Cardiac muscle cell (in vitro differentiated cells and primary cell): ENCODE measurements at places on chromosomes 11 and 22. TPM values are rescaled to one million over a fixed set of nuclear protein-coding genes. Genes with fewer than 3 reads are reported as not detected.

GRCh38 chr11:11363674-11364073 is 10.6 kb upstream of the CSNK2A3 start:
- no peaks in the 10 kb centered on the region for H3K36me3 ChIP-seq
- peaks cover 7% of the 10 kb centered on the region for H3K27me3 ChIP-seq
- H3K4me3 ChIP-seq = no peak overlapping the region
- DNase-seq = no peak

DNA sequence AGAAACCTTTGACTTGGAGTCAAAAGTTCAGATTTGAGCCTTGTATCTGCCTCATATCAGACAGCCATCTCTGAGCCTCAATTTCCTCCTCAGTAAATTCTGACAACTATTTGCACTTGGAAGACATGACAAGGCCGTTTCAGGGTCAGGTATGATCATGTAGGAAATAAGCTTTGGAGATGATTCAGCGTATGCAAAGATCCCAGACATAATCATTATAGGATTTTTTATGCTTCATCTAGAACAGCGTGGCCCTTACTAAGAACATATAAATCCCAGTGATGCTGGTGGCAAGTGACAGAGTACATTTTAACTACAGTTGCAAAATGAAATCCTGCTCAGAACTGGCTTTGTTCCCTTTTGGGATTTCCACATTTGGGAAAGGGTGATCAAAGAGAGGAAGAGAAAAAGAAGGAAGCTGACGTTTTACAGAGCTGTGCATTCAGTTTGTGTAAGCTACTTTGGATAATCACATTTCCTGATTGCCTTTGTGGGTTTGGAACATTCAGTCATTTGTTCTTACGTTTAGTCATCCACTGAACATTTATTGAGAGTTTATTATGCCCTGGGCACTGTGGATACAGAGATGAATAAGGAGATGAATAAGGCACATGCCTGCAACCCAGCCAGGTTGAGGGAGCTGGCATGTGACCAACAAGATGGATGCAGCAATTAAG is 81.9 kb upstream of the HEPHL1 start:
- peak; percentile 11 for DNase-seq
- H3K4me3 ChIP-seq = no peak overlapping the region
- no peaks in the 10 kb centered on the region for H3K4me1 ChIP-seq
- H3K27ac ChIP-seq = no peak overlapping the region
- H3K36me3 ChIP-seq = no peaks in the 10 kb centered on the region
- H3K27me3 ChIP-seq = no peaks in the 10 kb centered on the region

- H3K27ac ChIP-seq = no peak overlapping the region
- no peaks in the 10 kb centered on the region for H3K27me3 ChIP-seq
- DNase-seq = no peak
Observed at GRCh38 chr11:121649798-121650197, 197.0 kb upstream of the SORL1-AS1 start.

DNA sequence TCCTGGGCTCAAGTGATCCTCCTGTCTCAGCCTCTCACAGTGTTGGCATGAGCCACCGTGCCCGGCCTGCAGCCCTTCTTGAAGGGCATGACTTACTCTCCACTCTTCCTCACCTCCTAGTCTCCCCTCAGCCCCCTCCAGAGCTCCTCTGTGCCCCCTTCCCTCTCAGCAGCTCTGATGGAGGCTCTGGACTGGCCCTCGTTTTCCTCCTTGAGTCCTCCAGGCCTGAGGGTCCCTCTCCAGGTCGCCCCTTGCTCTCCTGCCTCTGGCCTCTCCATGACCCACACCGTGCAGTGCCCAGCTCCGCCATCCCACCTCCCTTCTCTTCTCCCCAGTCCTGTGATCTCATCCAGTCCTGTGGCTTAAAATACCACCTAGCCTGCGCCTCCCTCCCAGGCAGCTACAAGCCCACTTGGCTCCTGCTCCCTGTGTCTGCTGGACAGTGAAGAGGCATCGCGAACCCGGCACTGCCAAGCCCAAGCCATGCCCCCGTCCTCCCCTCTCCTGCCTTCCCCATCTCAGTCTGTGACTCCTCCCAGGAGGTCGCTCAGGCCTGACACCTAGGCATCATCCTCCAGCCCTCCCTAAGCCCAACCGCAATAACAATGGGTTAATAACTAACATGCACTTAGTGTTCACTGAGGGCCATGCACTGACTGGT is 11.9 kb downstream of the KCNJ4 start:
- no peaks in the 10 kb centered on the region for H3K27me3 ChIP-seq
- no peak overlapping the region for H3K4me3 ChIP-seq
- H3K4me1 ChIP-seq = peaks cover 9% of the 10 kb centered on the region
- peak overlapping the region; percentile 73 for H3K27ac ChIP-seq
- DNase-seq = peak; percentile 53

DNA sequence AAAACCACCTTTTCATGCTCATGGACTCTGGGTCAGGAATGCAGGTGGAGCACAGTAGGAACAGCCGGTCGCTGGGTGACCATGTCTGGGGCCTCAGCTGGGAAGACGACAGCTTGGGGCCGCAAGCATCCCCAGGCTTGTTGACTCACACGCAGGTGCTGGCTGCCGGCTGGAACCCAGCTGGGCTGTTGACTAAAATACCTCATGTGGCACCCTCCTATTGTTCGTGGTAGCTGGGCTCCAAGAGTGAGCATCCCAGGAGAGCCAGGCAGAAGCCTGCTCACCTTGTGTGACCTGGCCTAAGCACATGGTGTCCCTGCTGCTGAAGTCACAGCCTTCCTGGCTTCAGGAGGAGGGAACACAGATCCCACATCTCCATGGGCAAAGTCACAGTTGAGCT is 9.4 kb downstream of the DPP3 start:
- no peak overlapping the region for H3K27ac ChIP-seq
- H3K4me3 ChIP-seq = no peak overlapping the region
- H3K27me3 ChIP-seq = no peaks in the 10 kb centered on the region
- no peaks in the 10 kb centered on the region for H3K36me3 ChIP-seq
- H3K4me1 ChIP-seq = no peaks in the 10 kb centered on the region
- DNase-seq = no peak

GRCh38 chr11:107695446-107695845 is 16.4 kb downstream of the SLN start:
- H3K4me3 ChIP-seq = no peak overlapping the region
- no peak for DNase-seq
- no peak overlapping the region for H3K27ac ChIP-seq
- no peaks in the 10 kb centered on the region for H3K4me1 ChIP-seq
- H3K27me3 ChIP-seq = no peaks in the 10 kb centered on the region
- no peaks in the 10 kb centered on the region for H3K36me3 ChIP-seq

DNA sequence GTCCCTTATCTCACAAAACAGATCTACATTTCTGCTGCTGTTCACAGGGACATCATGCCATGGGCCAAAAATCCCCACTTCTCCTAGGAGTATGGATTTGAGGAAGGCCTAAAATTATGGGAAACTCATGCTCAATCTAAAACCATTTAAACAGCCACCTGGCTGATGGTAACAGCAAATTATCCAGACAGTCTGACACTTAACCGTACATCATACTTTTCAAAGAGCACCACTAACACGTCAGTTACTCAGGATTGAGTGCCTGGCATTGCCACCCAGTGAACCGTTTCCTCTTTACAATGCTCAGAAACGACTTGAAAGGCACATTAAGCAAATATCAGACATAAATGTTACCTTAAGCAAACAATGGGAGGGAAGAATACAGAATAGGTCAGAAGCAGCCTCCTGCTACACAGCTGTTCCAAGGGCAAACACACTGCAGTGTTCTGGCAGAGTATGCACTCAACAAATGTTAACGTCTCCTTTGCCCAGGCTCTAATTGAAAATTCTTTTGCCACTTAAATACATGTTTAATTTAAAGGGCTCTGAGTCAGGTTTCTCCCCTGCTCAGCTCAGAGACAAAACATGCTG is 18.8 kb upstream of the SLC36A4 start:
- H3K27me3 ChIP-seq = no peaks in the 10 kb centered on the region
- H3K36me3 ChIP-seq = no peaks in the 10 kb centered on the region
- no peak overlapping the region for H3K4me3 ChIP-seq
- no peaks in the 10 kb centered on the region for H3K4me1 ChIP-seq
- H3K27ac ChIP-seq = no peak overlapping the region
- DNase-seq = no peak

DNA sequence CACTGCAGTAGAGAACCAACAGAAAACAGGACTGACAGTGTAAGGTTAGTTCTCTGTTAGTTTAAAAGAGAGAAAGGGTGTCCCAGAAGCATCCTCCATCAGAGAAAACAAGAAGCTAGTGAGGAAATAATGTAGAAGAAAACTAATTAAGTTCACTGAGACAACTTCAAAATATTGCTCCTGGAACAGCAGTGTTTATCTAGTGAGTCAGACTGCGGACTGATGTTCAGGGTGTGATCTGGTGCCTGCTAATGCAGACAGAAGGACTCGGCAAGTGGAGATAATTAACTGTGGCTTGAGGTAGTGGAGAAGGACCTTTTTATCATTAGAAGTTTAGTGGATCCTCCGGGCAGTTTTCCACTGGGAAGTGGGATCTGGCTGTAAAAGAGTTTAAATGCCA is 55.4 kb downstream of the CDON start:
- no peak overlapping the region for H3K27ac ChIP-seq
- no peaks in the 10 kb centered on the region for H3K27me3 ChIP-seq
- no peaks in the 10 kb centered on the region for H3K4me1 ChIP-seq
- no peak overlapping the region for H3K4me3 ChIP-seq
- no peaks in the 10 kb centered on the region for H3K36me3 ChIP-seq

GRCh38 chr11:126800009-126800408 is 200.6 kb downstream of the KIRREL3 start:
- no peak overlapping the region for H3K4me3 ChIP-seq
- H3K36me3 ChIP-seq = no peaks in the 10 kb centered on the region
- H3K27me3 ChIP-seq = peaks cover 34% of the 10 kb centered on the region
- H3K27ac ChIP-seq = no peak overlapping the region

DNA sequence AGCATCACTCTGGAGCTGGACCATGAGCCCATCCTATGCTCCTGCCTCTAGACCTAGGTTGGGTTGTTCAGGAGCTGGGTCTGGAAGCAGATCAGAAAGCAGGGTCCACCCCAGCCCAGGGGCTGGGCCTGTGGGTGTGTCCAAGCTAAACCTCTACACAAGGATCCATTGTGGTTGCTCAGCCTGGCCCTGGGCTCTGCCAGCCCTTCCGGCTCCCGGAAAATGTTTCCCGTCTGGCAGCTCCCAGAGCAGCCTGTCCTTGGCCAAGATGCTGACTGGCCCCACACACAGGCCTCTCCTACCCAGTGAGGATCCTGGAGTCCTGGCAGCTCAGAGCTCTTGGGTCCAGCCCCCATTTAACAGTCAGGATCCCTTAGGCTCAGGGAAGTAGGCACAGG is 35.3 kb upstream of the FCHSD2 start:
- peak; percentile 60 for DNase-seq
- H3K36me3 ChIP-seq = no peaks in the 10 kb centered on the region
- H3K27ac ChIP-seq = no peak overlapping the region
- peaks cover 7% of the 10 kb centered on the region for H3K27me3 ChIP-seq

DNA sequence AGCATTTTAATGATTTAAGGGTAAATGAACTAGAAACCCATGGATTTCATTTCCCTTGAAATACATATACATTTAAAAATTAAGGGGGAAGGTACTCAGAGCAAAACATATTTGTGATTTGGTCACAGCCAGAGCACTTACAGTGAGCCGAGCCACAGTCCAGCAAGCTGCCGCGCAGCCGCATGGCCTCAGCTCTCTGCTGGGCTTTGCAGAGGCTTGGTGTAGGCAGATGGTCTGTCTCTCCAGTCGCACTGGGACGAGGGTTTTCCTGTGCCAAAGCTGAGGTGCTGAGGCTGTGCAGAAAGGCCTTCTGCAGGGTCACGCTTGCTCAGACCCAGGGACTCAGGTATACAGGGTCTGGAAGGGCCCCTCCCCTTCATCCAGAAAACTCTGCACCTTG is 367.3 kb downstream of the OPCML start:
- H3K4me1 ChIP-seq = no peaks in the 10 kb centered on the region
- no peaks in the 10 kb centered on the region for H3K36me3 ChIP-seq
- no peak overlapping the region for H3K27ac ChIP-seq
- no peak for DNase-seq

DNA sequence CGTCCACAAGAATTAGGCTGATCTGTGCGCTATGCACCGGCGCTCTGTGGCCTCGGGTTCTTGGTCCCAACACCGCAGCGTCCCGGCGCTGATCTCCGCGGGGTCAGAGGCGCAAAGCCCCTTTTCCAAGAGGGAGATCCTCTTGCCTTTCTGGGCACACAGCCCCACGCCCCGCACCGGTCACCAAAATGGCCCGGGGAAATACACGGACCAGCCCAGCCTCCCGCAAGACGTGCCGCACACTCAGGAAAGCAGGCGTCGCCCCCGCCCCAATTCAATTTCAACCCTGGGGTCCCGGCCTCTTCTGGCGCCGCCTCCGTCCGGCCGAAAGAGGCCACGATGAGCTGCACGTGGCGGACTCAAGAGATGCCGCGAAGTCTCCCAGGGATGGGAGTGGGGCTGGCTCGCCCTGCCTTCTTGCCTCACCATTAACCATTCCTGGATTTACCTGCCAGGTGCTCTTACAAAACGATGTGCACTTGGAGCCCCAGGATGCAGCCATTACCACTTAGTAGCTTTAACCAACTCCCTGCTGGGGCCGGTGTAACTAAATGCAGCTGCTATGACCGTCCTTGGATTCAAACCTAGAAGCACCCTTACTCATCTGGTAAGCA is 10.5 kb downstream of the PIWIL3 start:
- H3K36me3 ChIP-seq = no peaks in the 10 kb centered on the region
- H3K27me3 ChIP-seq = no peaks in the 10 kb centered on the region
- H3K4me1 ChIP-seq = no peaks in the 10 kb centered on the region
- DNase-seq = no peak
- no peak overlapping the region for H3K27ac ChIP-seq

DNA sequence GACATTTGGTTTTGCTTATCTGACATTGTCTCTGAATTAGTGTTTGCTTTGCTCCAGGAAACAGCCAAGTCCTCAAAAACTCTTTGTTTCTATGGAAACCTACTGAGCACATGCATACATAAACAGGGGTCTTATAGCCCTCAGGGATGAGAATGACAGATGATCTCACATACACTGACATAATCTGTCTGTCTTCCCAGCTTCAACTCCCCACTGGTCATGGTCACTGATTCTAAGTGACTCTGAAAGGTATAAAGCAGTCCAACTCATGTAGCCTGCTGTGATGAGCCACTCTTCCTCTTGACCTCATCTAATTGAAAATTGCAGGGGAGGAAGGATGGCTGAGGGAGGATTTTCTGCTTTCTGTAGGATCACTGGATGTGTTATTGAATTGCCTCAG is 12.6 kb downstream of the ZNF143 start:
- no peak overlapping the region for H3K27ac ChIP-seq
- H3K4me1 ChIP-seq = no peaks in the 10 kb centered on the region
- H3K4me3 ChIP-seq = no peak overlapping the region
- DNase-seq = no peak

GRCh38 chr11:101786916-101787315 is 127.9 kb upstream of the CEP126 start:
- DNase-seq = no peak
- no peaks in the 10 kb centered on the region for H3K27me3 ChIP-seq
- no peaks in the 10 kb centered on the region for H3K36me3 ChIP-seq
- H3K4me3 ChIP-seq = no peak overlapping the region
- no peaks in the 10 kb centered on the region for H3K4me1 ChIP-seq

Gene TBX1
- 0.71 and 0.84 TPM in 2 replicates for polyA plus RNA-seq

Gene INS
- polyA plus RNA-seq = not detected in 2 replicates

Gene LPXN
- polyA plus RNA-seq = 3.0 TPM in 2 replicates

Gene ENTHD1
- polyA plus RNA-seq = not detected in 2 replicates

Gene BEST1
- polyA plus RNA-seq = 0.17 and 0.34 TPM in 2 replicates

Gene CDC45
- 11.2 and 15.5 TPM in 2 replicates for polyA plus RNA-seq

Gene HBD
- 2.8 TPM in 1 of 2 replicates, not detected in the other for polyA plus RNA-seq

Gene PITPNB
- polyA plus RNA-seq = 131 and 194 TPM in 2 replicates
